ENCODE measurements at places on chromosomes 3 and 15.

DNA sequence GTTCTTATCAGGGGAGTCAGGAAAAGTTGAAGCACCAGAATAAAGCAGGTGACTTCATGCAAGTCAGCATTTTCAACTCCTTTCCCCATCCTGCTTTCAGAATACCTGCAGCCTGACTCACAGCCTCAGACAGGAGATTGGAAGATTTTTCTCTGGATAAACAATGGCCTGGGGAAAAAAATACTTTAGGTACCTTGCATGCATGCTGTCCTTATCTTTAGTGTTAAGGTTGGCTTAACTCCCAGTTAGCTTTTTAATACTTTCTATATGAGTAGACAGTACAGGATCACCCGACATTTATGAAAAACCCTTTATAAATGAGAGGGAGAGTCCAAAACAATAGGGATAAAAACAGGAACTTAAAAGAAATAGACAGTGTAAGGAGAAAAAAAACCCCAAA, 53.6 kb downstream of the PAK2 start:
- no peak for DNase-seq

DNA sequence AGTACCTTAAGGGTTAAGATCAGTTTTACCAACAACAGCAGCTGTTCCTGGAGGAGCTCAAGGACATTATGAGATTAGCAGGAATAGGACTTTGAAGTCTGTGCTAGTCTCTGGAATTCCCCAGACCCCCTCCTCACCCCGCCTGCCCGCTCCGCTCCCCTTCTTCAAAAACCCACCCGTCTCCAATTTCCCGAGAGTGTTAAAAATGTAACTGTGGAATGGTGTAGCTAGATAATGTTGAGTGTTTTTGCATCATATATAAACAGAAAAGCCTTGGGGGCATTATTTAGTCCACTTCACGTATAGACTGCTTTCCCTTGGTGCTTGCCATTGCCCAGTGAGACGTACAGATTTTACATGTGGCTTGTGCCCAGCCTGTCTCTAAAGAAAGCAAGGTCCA, 65.0 kb upstream of the SEMA6D start:
- no peak for DNase-seq

- no peak for DNase-seq
Measured at GRCh38 chr15:57321973-57322601, 54.2 kb upstream of the CGNL1 start.

GRCh38 chr3:190701096-190701532, 161.4 kb downstream of the GMNC start:
- peak; percentile 20 for DNase-seq

DNA sequence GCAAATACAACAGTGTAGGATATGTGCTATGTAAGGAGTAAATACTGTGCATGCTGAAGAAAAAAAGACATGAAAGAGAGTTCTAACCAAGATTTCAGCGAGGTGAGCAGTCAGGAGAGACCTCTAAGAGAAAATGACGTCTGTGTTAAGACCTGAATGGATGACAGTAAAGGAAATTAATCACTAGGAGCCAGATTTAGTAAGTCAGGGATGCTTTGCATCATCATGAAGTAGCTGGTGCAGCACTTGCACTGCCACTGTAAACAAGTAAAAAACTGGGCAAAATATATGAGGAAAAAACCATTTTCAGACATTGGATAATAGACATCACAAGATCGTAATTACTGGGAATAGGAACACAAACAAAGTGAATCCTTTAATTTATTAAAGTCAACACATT, 32.6 kb downstream of the RTP4 start:
- no peak for DNase-seq

- DNase-seq, result no peak
Measured at GRCh38 chr3:181358562-181358961, 353.2 kb upstream of the SOX2 start.

GRCh38 chr3:181075098-181075497, 85.6 kb upstream of the DNAJC19 start:
- DNase-seq, result no peak

DNA sequence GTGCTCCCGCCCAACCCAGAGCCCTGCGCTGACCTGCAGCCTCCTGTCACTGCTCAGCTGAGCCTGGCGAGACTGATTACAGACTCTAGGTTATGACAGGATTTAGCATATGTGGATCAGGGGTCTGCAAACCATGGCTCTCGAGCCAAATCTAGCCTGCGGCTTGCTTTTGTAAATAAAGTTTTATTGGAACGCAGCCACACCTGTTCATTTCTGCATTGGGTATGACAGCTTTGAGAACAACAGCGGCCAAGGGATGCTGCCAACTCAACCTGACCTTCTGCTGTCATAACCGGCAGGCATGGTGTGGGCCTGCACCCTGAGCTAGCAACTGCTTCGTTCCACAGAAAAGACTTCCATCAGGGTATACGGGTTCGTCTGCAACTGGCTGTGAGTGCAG, 50.5 kb upstream of the IQSEC1 start:
- DNase-seq, result no peak

Measured in activated T-cell treated with anti-CD3 and anti-CD28 coated beads, Interleukin-2, amount 50 U/mL, for 48 hours (primary cell).